NCI-H1417 (cell line): ENCODE measurements at places on chromosomes 13 and 19.

- DNase-seq = no peak
Observed at GRCh38 chr13:101341464-101341863, 74.8 kb downstream of the NALCN start.

- no peak for DNase-seq
Observed at GRCh38 chr13:60646620-60647019, 249.6 kb downstream of the TDRD3 start.

DNA sequence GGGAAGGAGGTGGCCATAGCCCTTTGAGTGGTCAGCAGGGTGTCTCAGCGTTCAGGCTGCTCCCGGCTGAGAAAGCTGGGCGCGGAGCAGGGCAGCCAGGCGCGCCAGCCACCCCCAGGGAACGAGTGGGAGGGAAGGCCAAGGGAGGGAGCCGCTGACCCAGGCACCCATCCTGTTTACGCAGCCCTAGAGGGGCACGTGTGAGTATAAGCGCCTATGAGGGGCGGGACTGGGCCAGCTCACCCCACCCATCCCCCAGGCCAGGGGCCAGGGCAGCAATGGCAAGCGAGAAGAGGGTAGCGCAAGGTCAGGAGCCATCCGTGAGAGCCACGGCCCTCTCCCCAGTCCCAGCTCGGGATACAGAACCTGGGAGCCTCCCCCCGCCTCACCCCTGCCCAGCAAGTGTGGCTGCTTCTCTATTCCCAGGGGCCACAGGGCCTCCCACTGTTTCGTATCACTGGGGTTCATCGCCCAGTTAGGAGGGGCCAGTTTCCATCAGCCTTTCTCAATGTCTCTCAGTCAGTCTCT, 897 bp upstream of the DMKN start:
- DNase-seq = no peak

- peak; percentile 2 for DNase-seq
Observed at GRCh38 chr13:25901460-25902376, 150.1 kb downstream of the SHISA2 start.

DNA sequence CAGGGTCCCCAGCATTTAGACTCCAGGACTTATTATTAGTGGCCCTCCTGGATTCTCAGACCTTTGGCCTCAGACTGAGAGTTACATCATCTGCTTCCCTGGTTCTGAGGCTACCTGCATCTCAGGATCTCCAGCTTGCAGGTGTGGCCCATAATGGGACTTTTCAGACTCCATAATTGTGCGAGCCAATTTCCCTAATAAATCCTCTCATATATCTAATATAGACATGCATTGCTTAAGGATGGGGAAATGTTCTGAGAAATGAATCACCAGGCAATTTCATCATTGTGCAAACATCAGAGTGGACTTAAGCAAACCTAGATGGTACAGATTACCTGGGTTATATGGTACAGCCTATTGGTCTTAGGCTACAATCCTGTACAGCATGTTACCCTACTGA, 116.5 kb upstream of the FBXL3 start:
- DNase-seq = no peak
